ENCODE measurements at places on chromosomes 2 and 18.
A peak's percentile ranks its signal among the peaks of the same experiment; 100 is the strongest.

DNA sequence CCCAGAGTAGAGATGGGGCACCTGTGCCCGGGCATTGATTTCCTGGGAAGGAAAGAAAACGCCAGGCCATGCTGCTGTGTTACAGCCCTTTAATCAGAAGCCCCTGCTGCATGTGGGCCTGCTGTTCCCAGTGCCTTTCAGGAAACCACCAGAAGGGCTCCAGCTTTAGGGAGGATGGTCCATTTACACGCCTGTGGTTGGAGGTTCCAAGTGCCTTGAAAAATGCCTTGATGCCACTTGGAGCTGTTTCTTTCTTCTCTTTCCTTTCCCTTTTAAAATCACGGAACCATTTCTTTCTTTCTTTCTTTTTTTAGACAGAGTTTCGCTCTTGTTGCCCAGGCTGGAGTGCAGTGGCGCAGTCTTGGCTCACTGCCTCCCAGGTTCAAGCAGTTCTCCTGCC, 60.5 kb downstream of the AGAP1 start:
- DNase-seq: no peak

DNA sequence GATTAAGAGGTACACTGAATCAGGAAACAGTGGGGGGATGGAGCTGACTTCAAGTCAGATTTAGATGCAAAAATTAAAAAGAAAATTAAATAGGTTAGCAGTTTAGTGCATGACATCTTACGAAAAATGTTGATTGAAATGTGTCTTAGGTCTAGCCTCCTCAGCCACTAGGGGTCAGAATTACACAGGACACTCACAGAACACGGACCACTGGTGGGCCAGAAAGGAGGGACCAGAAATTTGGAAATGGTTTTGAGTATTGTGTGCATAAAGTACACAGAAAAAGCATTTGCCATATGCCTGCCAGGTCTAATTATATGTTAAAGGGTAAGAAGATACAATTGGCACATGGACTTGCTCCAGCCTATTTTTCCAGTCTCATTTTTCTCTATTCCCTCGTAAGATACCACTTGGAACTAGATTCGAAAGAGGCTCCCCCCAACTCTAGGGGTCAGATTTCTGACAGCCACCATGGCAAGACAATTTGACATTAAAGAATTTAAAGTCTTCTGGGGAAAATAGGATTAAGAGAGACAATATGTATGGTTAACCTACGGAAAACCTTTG, 550.2 kb upstream of the SETBP1 start:
- peak; percentile 35 for DNase-seq

- DNase-seq: no peak
These were observed 43.2 kb upstream of the YWHAQ start for GRCh38 chr2:9673914-9674481.

DNA sequence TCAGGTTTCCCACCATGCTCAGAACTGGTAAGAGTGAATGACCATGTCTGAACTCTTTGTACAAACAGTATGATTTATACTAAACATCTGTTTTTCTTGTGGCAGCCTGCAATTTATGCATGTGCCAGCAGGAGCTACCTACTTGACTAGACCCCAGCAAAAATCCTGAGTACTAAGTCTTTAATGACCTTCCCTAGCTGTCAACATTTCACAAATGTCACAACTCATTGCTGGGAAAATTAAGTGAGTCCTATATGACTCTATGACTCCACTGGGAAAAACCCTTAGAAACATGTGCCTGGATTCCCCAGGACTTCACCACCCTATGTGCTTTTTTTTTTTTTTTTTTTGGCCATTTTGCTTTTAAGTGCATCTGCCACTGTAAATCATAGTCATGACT, 1225.8 kb downstream of the SUCLG1 start:
- no peak for DNase-seq

DNA sequence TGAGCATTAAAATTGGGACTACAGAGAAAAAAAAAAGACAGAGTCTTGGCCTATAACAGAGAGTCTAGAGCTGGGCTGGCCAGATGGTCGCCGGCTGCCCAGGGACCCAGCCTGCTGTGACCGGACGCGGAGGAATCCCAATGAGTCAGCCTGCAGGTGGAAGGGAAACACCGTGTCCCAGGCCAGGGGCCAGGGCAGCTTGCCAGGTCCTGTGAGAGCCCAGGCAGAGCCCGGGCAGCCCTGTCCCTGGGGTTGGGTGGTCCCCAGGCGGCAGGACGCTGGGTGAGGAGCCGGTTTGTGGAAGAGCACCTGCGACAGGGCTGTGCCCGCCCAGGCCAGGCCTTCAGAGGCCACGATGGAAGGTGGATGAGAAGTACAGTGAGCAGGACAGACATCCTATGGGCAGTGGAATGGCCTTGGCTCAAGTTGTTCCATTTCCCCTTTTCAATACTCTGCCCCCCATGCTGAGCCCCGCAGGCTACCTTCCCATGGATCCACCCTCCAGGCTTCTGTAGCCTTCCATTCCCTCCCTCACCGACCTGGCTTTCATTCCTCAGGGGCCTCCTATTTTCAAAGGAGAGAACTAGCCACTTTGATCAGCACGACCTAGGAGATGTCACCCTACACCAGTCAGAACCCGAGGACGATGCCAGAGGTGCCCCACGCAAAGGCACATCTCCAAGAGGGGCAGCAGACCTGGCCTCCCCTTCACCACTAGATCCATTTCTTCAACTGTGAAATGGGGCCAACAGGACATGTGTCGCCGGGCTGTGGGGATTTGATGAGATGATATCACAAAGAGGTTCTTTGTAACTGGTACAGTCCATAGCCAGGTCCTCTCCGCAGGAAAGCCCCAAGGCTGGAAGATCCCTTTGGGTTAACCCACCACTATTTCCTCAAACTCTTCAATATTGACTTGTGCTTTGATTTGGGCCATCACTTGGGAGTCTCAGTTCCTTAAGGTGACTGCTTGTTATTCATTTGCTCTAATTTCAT, 87.5 kb downstream of the POLR1A start:
- DNase-seq: no peak

- no peak for DNase-seq
These were observed 122.3 kb downstream of the PLCL1 start for GRCh38 chr2:197926673-197927072.

- DNase-seq: no peak
These were observed 7.0 kb downstream of the INPP1 start for GRCh38 chr2:190350371-190350770.

- no peak for DNase-seq
These were observed 137.3 kb upstream of the CWC22 start for GRCh38 chr2:180144338-180144813.

GRCh38 chr2:238162846-238163441, 4.2 kb downstream of the ERFE start:
- DNase-seq: no peak

DNA sequence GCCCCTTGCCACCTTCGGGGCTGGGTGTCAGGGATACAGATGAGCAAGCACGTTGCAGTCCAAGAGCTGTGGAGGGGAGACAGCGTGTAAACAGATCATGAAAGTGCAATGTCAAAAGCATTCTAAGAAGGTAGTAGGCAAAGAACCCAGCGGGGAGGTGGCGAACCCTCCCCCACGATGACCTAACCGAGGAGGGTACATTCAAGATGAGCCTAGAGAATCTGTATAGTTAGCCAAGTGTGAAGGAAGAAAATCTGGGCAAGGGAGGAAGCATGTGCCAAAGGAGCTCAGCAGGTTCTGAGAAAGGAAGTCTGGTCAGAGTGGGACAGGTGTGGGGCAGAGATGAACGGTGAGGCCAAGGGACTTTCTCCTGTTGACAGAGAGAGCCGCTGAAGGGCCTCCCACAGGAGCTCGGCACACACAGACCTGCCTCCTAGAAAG, 106.9 kb downstream of the SP3 start:
- DNase-seq: no peak

- no peak for DNase-seq
These were observed 158.6 kb upstream of the THUMPD2 start for GRCh38 chr2:39937621-39938020.

- DNase-seq: no peak
These were observed 49.0 kb downstream of the SDC1 start for GRCh38 chr2:20175931-20176330.

DNA sequence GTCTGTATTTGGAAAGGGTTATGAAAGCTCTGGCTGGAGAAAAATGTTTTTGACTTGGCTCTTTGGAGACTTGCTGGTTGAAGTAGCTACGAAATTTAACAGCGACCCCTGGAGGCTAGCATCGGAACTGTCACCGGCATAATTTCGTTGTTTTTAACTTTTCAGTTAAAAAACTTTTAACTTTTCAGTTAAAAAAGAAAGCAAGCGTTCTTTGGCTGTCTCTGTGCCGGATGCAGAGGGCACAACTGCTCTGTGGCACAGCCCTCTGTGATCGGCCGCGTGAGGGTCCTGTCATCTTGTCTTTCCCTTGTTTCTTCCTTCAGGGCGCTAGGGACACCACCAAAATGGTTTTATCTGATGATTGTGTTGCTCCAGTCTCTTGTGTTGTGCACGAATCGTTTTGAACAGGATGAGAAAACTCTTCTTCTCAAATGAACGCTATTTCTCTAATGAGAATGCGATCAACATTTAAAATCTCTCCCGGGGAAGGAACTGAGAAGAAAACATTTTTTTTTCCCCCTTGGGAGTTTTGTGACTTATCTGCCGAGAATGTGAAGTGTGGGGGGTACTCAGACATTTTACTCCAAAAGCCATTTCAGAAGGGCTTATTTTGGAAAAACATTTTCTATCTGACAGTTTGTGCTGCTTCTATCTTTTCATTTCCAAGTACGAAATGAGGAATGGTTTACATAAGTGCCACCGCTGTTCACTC, 57.1 kb downstream of the ADCYAP1 start:
- no peak for DNase-seq

DNA sequence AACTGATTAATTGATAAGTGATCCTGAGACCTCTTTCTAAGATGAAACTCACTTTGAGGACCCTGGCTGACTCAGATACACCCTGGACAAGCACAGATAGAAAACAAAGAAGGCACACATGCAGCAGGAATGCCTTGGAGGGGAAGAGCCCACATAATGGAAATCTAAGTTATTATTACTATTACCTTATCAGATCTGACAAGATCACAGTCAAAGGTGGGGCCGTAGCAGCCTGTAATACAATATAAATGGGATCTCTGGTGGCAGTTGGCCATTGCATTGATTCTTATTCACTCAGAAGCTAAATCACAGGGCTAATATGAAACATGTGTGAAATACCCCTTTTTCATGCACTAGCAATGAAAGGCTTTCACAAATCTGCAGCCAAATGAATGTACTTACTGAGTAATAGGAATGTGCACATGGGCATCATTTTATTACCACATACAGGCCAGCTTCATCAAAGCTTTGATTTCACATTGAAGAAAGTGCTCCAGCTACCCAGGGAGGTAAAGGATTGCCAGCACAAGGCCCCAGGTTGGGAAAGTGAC, 84.0 kb downstream of the ZBTB7C start:
- no peak for DNase-seq

GRCh38 chr2:42008241-42008921, 39.4 kb upstream of the PKDCC start:
- DNase-seq: no peak

DNA sequence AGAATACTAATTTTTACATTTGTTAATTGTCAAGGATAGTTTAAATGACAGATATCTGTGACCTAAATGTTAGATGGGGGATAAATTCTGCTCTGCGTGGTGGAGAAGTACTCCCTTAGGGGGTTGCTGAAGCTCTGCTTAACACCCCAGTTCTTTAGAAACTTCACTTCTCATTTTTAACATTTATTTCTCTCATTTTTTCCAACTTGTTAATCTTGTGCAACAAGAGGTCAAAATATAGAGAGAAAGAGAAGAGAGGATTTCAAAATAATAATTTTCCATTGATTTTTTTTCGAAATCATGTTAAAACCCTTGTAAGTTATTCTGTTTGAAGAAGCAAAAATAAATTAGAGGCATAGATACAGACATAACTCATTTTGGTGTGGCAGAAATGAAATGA, 61.3 kb upstream of the SLC8A1 start:
- no peak for DNase-seq

- no peak for DNase-seq
These were observed 112.8 kb upstream of the SCN1A start for GRCh38 chr2:166240387-166241313.

GRCh38 chr2:8312221-8312620, 369.6 kb upstream of the ID2 start:
- no peak for DNase-seq

- DNase-seq: no peak
These were observed 4.7 kb upstream of the KCNJ3 start for GRCh38 chr2:154693741-154694340.

DNA sequence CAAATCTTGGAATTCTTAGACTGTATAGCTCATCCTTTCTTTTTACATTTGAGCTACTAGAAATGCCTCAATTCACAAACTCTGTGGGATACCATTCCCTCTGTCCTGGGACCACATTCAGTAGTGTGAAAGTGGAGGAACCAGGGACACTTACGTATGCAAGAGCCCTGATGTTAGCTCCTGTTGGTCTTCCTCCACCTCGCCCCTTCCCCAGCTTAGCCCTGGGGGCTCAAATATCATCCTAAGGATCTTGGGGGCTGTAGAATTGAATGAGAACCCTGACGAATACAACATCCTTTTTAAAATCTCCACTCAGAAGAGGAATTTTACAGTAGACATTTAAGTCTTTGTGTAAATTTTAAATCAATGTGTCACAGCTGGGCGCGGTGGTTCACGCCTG, 65.2 kb upstream of the RAPH1 start:
- DNase-seq: peak; percentile 58

- DNase-seq: no peak
These were observed 12.4 kb downstream of the SFXN5 start for GRCh38 chr2:73059106-73059505.

- DNase-seq: no peak
These were observed 2.7 kb upstream of the PPP4R1 start for GRCh38 chr18:9617006-9617542.

DNA sequence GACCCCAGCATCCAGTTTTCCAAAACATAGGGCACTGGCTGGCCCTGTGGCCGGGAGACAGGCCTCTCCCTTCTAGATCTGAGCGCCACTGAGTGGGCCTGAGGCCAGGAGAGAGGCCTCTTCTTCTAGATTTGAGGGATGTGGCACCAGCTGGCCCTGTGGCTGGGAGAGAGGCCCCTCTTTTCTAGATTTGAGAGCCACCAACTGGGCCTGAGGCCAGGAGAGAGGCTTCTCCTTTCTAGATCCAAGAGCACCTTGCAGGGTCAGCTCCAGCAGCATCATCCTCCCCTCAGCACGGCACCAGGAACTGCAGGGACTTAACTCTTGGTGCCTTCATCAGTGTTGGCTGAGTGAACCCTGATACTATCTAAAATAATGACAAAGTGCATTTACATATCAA, 114.3 kb upstream of the ALKAL2 start:
- no peak for DNase-seq

DNA sequence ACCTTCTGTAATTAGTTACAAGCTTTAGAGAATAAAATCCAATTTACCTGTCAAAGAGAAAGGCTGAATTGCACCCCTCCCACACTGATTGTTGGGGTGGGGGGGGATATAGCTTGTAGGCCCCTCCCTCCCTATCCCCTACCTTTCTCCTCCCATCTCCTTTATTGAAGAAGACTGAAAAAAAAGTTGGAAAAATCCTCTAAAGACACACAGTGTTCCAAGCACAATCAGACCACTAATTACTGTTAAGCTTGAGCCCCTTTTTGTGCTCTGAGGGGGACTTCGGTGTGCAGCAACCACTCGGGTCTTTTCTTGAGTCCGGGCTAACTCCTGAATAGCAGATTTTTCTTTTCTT, 43.0 kb upstream of the FZD5 start:
- no peak for DNase-seq

GRCh38 chr2:238945433-238946150, 97.7 kb downstream of the TWIST2 start:
- no peak for DNase-seq

- DNase-seq: no peak
These were observed 119.1 kb downstream of the PTGR3 start for GRCh38 chr18:75089748-75090327.

Data from iPS DF 6.9 (cell line).